ENCODE measurements at places on chromosomes 12 and 14. TPM values are rescaled to one million over a fixed set of nuclear protein-coding genes. Genes with fewer than 3 reads are reported as not detected.

Gene KRT85
- total RNA-seq: not detected

Gene CD27
- total RNA-seq: 0.94 TPM

Gene TSPAN11
- total RNA-seq: 4.8 TPM

Gene HOTAIR
- total RNA-seq: not detected

Gene C12orf54
- not detected for total RNA-seq

Gene RHOJ
- total RNA-seq: 2.3 TPM

Gene IL22
- not detected for total RNA-seq

Gene BCL2L2
- 17.8 TPM for total RNA-seq

Gene PIWIL1
- not detected for total RNA-seq

Gene KRT83
- total RNA-seq: not detected

Gene C3AR1
- 3.1 TPM for total RNA-seq

Gene TAS2R31
- 25.0 TPM for total RNA-seq

GRCh38 chr12:76813265-76813664 lies 49.4 kb downstream of the ZDHHC17 start:
- no peak for DNase-seq

- DNase-seq: no peak
Observed at GRCh38 chr12:87008785-87009384, 752.7 kb upstream of the MGAT4C start.

DNA sequence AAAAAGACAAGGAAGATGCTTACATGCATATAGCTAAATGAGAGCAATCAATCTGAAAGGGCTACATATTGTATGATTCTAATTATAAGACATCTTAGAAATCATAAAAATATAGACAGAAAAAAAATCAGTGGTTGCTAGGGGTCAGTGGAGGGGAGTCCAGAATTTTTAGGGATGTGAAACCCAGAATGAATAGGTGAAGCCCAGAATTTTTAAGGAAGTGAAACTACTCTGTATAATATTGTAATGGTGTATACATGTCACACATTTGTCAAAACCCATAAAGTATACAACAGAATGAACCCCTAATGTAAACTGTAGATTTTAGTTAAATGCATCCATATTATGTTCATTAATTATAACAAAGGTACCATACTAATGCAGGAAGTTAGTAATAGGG lies 713.2 kb downstream of the FLRT2 start:
- no peak for DNase-seq

- no peak for DNase-seq
Observed at GRCh38 chr14:58131386-58131785, 20.6 kb downstream of the ARMH4 start.

DNA sequence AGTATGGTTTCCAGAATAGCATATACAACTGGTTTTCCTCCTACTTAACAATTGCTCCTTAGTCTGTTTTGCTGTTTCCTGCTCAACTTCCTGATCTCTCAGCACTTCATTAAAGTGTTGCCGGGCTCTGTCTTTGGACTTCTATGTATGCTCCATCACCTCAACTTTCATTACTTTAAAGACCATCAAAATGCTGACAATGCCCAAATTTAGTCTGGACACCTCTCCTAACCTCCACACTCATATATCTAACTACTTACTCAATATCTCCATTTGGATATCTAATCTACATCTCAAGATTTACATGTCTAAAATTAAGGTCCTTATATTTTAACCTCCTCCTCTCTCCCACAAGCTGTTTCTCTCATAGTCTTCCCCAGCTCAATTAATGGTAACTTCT lies 54.4 kb upstream of the LGR5 start:
- no peak for DNase-seq

- DNase-seq: no peak
Observed at GRCh38 chr14:106207316-106207715, 680.9 kb downstream of the TMEM121 start.

DNA sequence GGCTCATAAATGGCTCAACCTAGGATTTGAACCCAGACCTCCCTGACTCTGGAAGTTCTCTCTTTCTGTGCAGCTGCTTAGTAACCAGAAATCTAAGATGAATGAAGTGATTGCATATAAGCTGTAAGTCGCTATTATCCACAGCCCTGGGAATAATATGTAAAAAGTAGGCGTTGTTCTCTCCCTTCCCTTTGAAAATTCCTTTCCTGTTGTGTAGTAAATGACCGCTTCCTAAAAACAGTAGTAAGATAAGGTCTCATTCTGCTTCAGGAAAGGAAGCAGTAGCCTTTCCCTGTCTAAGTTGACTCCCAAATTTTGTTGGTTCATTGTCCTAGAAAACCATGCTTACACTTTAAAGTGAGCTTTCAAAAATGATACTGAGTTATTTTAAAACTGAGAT lies 418.3 kb downstream of the EGLN3 start:
- no peak for DNase-seq

- DNase-seq: no peak
Observed at GRCh38 chr14:59267046-59267445, 78.6 kb downstream of the DAAM1 start.

DNA sequence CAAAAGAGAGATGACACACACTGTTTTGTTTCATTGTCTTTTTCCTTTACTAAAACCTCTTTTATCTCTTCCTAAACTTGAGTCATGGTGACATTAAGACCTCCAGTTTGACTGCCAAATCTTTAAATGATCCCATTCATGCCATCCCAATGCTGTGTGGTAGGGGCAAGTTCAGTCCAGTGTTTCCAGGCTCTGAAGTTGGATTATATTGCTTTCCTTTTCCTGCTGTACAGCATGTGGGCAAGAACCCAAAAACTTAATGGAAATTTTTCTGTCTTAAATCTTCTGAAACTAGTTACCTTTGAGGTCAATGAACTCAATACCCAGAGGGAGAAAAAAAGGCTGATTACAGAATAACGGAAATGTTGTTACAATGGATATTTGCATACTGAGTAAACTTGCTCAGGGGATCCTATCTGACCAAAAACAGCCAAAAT lies 187.1 kb upstream of the FAR2 start:
- no peak for DNase-seq

DNA sequence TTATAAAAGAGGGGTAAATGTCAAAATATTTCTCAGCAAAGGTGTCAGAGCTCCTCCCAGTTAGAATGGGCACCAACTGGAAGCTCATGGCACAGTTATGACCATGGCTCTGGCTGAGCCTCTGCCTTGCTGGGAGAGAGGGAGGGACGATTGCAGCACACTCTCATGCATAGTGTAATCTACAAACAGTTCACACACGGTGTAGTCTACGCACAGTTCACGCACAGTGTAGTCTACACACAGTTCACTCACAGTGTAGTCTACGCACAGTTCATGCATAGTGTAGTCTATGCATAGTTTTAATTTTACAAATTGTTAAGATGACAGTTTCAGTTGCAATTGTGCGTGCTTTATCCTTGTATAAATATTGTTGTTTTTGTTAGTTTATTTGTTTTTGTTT lies 1474.6 kb upstream of the TMEM132C start:
- DNase-seq: no peak

- DNase-seq: peak; percentile 23
Observed at GRCh38 chr14:74362361-74362915, 14.2 kb downstream of the VRTN start.

GRCh38 chr12:78191611-78192010 lies 360.9 kb downstream of the NAV3 start:
- DNase-seq: no peak

- DNase-seq: no peak
Observed at GRCh38 chr12:111457071-111457470, 51.3 kb downstream of the SH2B3 start.

- no peak for DNase-seq
Observed at GRCh38 chr14:58048219-58048618, 103.8 kb downstream of the ARMH4 start.

- no peak for DNase-seq
Observed at GRCh38 chr12:117100851-117101673, 1.8 kb upstream of the TESC start.

DNA sequence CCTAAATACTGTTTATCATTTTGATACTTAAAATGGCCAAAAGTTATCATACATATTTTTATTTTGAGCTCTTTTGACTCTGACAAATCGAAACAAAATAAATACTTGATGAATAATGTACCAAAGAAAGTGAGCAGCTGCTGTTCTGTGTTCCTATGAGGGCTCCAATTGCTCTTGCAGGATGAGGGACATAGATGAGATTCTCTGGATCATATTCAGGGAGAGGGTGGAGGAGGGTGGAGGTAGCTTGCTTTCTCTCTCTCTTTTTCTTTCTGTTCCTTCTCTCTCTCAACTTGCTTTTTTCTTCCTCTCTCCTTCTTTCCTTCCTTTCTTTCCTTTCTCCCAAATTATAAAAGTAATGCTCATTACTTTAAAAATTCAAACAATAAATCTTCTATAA lies 8.9 kb upstream of the MYH7 start:
- DNase-seq: no peak

- no peak for DNase-seq
Observed at GRCh38 chr14:68297876-68298468, 478.4 kb downstream of the RAD51B start.

GRCh38 chr12:55721601-55722213 lies 1.5 kb downstream of the RDH5 start:
- DNase-seq: no peak

GRCh38 chr12:24600996-24601395 lies 347.9 kb downstream of the BCAT1 start:
- DNase-seq: no peak

GRCh38 chr12:70892593-70892992 lies 27.9 kb downstream of the PTPRR start:
- DNase-seq: no peak

- no peak for DNase-seq
Observed at GRCh38 chr14:34465069-34465859, 3.2 kb upstream of the SPTSSA start.

- DNase-seq: peak; percentile 48
Observed at GRCh38 chr14:64423987-64424386, 35.8 kb downstream of the MTHFD1 start.

DNA sequence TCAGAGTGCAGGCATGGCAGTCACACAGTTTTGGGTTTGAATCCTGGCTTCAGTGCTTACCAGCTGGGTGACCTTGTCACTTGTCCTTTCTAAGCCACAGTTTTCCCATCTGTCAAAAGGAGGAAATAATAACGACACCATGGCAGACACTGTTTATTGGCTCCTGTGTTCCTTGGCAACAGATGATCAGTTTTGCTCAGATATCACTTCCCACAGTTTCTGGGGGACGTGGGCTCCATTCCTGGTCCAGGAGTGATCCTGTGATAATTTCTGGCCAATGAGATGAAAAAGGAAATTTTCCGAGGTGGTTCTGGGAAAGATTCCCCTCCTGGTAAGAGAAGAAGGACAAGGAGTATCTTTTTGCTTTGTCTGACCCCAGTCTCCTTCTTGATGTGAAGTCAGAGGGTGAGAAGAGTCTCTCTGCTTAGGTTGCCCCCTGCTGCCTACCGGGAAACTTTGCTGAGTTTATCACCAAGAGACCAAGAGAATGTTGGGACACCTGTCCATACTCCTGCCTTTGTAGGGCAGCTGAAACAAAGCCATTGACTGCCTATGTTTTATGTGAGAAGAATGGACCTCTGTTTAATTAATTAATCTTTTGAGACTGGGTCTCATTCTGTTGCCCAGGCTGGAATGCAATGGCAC lies 178.9 kb upstream of the NRXN3 start:
- DNase-seq: no peak

DNA sequence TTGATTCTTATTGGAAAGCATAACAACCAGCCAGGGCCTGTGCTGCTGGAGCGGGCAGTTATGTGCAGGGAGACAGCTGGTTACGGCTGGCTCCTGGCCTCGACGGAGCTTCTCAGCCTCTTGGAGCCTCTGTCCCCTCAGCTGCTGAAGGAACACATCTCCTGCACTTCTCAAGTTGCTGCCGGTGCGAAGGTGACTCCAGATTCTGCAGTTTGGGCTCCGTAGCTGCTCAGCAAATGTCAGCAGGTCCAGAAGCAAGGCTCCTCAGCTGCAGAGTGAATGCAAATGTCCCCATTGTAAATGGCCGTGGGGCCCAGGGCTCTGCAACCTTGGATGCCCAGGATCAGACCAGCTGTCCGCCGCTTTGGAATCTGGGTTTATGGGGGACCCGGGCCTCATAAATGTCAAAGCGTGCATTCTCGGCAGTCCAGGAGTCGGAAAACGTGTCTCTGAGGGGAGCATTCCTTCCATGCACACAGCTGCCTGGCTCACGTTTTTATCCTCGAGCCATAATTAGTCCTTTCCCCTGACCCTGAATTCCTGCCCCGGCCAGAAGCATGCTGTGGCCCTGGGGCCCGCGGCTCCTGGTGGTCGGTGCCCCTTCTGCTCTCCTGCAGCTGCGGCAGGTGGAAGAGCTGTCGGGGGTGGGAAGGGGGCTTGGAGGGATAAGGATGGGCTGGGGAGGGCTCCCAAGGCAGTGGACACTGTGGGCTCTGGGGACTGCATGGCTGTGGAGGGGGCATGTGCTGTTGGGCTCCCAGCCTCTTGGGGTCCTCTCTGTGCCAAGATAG lies 106.0 kb downstream of the KIF26A start:
- DNase-seq: no peak

GRCh38 chr14:73666583-73666982 lies 21.8 kb downstream of the DNAL1 start:
- DNase-seq: no peak

GRCh38 chr12:84136862-84137367 lies 775.7 kb downstream of the SLC6A15 start:
- no peak for DNase-seq

GRCh38 chr14:85087201-85087600 lies 442.7 kb upstream of the FLRT2 start:
- no peak for DNase-seq

- no peak for DNase-seq
Observed at GRCh38 chr12:120358412-120359100, 10.4 kb downstream of the MSI1 start.

DNA sequence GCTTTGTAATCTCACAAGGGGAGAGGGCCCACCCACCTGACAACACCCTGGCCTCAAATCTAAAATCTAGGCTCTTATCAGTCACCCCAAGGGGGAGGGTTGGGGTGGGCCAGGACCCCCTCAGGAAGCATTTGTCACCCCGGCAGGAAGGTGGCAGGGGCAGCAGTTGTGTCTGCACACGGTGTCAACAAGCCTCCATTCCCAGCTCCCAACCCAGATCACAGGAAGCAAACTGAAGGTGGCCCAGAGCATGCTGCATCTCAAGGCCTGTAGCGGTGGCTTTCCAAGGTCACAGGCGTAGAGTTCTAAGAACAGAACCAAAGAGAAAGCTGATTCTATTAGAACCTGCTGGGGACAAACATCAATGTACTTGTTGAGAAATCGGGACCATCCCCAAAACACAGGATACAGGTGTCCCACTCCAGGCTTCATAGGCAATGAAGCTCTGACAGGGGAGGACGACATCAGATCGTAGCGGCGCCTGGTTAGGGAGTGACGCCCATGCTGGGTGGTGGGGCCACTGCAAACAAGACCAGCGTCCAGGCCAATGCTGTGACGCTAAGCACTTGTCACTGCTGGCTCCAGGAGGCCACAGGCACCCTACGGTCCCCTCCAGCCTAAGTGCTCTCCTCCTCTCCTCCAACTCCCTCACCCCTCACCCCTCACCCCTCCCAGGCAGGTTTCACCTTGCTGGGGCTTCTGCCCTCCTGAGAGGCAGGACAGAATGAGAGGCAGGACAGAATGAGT lies 52.9 kb downstream of the CCDC88C start:
- no peak for DNase-seq

- no peak for DNase-seq
Observed at GRCh38 chr14:69326611-69327010, 66.7 kb downstream of the GALNT16 start.

GRCh38 chr14:91059576-91060350 lies 678 bp downstream of the RPS6KA5 start:
- DNase-seq: no peak

Data from occipital lobe (tissue), 3 donors.